ENCODE measurements at places on chromosomes 11 and 22.

DNA sequence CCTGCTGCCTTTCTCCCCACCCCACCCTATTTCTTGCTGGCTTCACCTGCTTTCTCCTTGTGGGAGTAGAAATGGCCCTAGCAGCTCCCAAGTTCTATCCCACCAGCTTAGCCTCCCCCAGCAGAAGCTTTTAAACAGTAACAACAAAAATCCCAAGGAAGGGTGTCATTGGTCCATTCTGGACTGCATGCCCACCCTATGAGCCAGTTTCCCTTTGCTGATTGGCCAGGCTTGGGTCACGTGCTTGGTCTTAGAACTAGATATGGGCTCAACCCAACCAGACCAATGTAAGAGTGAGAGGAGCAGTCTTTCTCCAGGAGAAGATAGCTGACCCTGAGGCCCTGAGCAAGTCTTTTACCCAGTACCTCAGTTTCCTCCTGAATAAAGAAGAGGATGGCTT lies 2.3 kb downstream of the MTFP1 start:
- DNase-seq: no peak

- DNase-seq: no peak
Observed at GRCh38 chr22:43207849-43208702, 21.1 kb upstream of the TTLL12 start.

DNA sequence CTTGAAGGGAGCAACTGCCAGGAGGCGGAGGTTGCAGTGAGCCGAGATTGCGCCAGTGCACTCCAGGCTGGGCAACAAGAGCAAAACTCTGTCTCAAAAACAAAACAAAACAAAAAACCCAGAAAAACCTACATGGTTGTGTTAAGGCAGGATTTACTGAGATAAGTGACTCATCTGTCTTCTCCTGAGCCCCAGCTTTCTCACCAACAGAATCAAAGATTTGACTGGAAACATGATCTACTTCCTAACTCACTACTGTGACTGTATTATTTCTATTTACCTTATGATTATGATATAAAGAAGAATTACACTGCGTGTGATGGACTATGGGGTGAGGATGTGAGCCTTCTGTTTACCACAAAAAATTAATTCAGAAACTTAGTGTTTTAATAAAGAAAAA lies 21.8 kb downstream of the FAM118B start:
- no peak for DNase-seq

DNA sequence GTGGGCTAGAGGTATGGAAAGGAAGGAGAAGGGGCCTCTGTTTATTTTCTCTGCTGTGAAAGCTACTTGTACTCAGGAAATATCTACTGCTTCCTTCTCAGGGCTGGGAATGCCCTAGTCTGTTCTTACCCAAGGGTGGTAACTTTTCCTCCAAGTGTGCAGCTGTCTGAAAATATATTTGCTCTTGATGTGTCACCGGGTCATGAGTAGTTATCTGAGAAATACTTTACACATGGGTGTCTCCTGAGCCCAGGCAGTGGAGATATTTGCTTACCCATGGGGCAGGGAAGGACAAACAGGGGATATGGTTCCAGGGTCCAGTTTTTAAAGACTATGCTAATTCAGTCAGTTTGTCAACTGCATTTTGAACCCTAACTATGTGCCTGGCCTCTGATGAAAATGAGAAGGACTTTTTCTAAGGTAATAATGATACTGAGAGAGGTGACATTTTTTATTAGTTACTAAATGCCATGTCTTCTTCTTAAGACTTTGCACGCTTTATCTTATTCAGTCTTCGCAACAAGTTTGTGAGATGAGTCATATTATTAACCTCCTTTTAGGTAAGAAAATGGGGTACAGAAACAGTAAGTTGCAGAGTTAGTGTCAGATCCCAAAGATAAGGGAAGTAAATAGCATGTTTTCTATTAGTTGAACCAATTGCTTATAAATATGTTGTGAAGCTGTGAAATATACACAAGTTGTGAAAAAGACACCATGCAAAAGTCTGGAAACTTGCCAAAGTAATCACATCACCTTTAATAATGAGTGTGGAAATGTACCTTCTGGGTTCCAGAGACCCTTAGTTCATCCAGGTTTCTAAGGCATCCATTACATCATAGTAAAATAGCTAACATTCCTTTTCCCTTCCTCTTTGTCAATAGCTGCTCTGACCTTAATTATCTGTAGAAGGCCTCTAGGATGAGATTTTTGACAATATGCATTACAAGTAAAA lies 22.9 kb downstream of the SYTL2 start:
- no peak for DNase-seq

GRCh38 chr22:38761202-38762162 lies 5.7 kb upstream of the SUN2 start:
- no peak for DNase-seq

DNA sequence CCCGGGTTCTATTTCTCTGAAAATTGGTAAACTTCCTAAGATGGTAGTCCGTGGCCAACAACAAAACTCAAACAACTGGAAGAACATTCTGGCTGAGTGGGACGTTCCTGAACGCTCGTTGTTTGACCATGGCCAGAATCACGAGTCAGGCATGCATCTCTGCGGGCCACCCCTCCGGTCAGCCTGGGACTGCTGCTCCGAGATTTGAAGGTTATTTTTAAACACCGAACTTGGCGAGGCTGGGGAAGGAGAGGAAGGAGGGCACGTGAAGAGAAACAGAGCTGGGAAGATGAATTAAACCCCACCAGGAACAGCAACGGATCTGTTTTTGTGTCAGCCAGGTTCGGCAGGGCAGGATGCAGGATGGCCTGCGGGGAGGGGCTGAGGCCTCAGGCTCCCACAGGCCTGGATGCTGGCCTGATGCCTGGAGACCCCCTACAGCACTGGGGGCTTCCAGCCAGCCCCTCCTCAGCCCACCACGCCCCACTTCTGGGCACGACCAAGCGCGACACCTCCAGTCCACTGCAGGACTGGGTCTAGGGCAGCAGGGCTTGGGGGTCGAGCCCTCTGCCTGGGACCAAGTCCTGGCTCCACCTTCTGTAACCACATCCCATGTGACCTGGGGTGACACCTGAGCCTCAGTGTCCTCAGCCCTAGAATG lies 5.1 kb downstream of the SHISAL1 start:
- no peak for DNase-seq

DNA sequence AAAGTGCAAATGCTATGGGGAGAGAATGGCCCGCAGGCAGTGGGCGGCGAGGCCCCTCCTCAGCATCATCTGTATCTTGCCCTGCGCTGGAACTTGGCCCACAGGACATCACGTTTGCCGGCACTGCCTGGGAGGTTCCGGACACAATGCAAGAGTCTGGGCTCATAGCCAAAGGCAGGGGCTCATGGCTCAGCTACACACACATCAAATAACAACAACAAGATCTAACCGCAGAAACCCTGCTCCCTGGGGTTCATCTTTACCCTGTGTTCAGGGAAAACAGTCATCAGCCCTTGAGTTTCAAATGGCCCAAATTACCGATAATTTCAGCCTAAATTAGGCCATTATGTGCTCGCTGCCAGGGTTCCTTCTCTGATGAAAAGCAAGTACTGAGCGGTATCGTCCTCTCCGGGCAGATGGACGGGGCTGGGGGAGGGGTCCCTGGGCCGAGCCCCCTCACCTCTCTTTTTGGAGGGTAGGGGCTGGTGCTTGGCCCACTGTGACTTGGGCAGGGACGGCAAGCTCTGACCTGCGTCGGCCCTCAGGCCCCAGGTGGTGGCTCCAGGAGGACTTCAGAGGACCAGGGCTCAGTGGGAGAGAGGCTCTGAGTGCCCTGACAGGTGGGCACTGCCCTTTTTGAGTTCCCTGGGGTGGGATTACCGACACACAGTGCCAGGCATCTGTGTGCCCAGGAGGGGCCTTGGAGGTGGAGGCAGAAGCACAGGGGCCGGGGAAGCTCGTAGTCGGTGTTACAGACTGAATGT lies 25.0 kb upstream of the GAL start:
- DNase-seq: peak; percentile 72

DNA sequence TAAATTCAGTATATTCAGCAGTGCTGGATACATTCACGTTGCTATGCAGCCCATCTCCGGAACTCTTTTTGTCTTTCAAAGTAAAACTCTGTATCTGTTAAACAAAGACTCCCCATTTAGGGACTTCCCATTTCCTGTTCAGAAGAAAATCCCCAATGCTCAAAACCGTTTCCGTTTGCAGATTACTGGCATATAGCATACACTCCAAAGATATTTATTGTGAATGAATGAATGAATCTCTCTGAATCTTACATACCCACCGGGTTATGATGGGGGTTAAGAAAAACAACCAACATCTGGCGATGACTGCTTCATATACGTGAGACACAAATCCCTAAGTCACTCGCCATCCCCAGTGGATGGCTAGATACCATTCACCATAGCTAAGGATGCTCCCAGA lies 1.6 kb downstream of the THY1 start:
- DNase-seq: no peak

- no peak for DNase-seq
Observed at GRCh38 chr11:33982661-33983060, 68.9 kb upstream of the CAPRIN1 start.

DNA sequence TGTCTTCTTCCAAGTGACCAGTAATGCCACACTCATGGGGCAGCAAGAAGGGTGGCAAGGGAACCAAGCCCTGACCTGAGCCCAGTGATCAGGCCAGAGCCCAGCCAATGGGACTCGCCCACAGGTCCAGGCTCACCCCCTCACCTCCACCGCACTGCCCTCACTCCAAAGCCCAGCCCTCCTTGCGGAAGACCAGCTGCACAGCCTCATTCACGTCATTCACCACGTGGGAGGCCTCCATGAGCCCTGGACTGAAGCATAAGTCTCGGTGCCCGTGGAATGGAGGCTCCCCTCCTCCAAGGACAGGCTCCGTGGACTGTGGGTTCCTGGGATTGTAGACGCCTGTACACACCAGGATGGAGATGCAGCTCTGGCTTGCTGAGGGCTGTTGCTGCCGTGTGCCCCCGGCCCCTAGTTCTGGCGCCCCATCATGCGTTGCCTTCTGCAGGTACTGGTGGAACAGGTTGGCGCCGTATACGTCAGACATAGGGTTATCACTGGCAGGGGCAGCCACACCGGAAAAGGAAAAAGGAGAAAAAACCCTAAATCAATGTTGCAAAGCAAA lies 16.8 kb upstream of the TMEM121B start:
- DNase-seq: no peak

- DNase-seq: no peak
Observed at GRCh38 chr11:1073261-1073724, 1.4 kb upstream of the MUC2 start.

DNA sequence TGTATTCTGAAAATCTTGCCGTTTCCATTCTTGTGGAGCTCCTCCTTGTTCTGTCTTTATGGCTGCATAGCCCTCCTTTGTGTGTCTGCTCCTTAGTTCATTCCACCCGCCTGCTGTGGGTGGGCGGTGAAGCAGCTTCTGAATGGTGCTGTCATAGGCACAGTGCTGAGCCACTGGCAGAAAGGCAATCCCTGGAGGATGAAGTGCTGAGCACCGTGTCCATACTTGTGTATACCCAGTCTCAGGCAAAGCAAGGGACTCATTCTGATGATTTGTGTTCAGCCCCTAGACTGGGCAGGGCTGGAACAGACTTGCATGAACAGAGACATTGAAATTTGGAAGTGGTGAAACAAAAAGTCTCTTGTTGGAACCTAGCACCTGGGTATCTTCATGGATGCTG lies 134.9 kb downstream of the MYO18B start:
- no peak for DNase-seq

DNA sequence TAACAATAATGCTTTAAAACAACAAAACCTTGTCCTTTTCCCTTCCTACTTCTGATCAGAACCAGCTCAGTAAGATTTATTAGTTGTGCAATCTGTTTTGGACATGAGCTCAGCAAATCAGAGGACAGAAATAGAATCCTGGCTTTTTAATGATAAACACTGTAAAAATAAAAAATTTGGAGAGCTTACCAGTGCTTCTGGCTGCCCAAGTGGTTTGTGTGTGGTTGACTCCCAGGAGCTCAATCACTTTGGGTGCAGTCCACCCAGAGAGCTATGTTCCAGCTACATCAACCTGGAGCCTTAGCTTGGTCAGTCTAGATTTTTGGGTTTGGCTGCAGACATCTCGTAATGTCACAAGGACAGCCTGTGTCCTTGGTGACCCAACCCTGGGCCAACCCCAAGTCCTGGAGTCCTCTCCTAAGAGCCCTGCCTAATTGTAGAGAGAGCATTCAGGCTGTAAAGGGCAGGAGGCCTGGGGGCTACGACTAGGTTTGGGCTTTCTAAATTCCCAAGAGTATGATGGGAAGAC lies 28.5 kb downstream of the CD44 start:
- no peak for DNase-seq

- DNase-seq: no peak
Observed at GRCh38 chr22:41488596-41489385, 19.9 kb downstream of the ACO2 start.

DNA sequence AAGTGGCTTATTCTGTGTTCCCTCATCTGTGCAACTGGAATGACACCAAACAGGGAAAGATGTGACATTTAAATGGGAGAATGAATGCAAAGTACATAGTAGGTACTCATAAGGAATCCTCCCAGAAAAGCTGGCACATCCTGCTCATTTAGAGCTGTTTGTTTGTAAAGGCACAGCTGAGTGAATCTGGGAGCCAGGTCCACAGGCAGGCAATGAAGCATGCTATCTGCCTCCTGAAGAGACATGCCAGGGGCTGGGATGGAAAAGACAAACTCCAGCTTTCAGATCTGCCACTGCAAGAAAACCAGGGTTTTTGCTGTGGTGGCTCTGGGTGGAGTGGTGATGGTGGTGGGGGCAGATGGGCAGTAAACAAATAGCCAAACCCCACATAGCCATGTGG lies 150.1 kb downstream of the TENM4 start:
- no peak for DNase-seq

GRCh38 chr11:90213322-90213721 lies 9.5 kb downstream of the CHORDC1 start:
- DNase-seq: no peak

DNA sequence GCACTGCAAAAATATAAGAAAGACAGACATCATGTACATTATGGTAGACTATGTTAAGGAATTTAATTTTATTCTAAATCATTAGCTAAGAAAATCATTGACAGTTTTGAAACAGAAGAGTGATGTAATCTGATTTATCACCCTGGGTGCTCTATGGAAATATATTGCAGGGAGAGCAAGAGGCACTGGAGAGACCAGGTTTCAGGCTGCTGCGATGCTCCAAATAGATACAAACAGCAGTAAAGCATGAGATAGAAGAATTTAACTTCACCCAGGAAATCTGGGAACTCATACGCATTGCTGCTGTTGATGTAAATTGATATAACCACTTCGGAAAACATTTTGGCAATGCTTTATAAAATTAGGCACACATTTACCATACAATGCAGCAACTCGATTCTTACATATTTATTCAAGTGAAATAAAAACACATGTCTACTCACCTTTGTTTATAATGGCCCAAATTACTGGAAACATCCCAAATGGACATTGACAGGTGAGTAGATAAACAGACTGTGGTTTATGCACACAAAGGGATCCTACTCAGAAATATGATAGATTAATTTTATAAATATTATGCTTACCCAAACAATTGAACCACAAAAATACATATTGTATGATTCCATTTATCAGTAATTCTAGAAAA lies 535.1 kb upstream of the CHORDC1 start:
- no peak for DNase-seq

GRCh38 chr22:31210556-31211421 lies 1.3 kb upstream of the LIMK2 start:
- DNase-seq: no peak

All from NCI-H1417 treated with DMSO at 0.1 percent for 48 hours (cell line).